ENCODE measurements at places on chromosomes 4 and X. TPM values are rescaled to one million over a fixed set of nuclear protein-coding genes. Genes with fewer than 3 reads are reported as not detected.
A peak's percentile ranks its signal among the peaks of the same experiment; 100 is the strongest.

DNA sequence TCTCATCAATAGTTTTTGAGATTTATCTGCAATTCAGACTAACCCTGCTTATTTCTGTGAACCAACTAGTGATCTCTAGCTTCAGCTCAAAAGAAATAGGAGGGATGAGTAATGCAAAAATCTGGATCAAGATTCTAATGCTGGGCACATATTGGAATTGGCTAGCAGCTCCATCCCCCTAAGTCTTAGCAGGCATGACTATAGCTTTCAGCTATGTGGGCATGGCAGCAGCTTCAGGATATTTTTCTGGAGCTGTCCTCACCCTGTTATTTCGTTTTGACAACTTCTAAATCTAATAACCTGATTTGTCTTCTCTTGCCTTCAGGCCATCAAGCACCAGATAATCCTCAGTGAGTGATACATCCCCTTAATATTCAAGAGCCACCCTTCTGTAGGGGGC, 50.8 kb upstream of the GNPDA2 start:
- no peaks in the 10 kb centered on the region for H3K27me3 ChIP-seq
- no peak overlapping the region for H3K4me3 ChIP-seq
- H3K27ac ChIP-seq: no peak overlapping the region

- no peaks in the 10 kb centered on the region for H3K4me1 ChIP-seq
- H3K4me3 ChIP-seq: no peak overlapping the region
- no peak overlapping the region for H3K27ac ChIP-seq
- no peak for DNase-seq
These were observed 20.3 kb upstream of the ABCG2 start for GRCh38 chr4:88178626-88179231.

ZFP42 gene
- not detected for polyA plus RNA-seq

DNA sequence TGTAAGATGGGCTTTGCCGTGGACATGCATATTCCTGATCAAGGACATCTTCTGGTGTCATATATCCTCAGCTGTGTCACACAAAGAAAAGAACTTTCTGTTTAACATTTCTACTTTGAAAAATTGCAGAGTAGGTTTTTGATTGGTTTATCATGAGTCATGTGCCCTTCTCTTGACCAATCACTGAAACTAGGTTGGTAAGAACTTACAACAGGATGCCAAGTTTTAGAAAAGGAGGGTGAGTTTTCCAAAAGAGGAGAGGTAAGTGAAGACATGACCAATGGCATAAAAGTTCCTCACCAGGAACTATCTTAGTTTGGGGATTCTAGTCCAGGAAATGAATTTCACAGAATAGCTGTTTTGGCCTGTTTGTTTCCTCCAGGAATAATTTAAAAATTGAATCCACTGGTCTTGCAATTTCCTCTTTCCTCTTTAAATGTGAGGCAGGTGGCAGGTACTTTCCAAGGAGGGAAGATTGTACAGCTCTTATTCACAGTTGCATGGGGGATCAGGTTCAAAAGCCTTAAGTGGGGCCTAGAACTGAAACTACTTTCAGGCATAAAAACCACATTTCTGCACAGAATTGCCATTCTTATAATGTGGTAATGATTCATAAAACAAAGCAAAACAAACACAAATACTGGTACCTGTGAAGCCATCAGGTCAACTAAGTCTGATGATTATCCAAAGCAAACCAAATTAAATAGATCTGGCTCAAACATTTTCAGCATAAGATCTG, 1114.5 kb upstream of the LCORL start:
- DNase-seq: no peak
- no peaks in the 10 kb centered on the region for H3K27me3 ChIP-seq
- H3K4me1 ChIP-seq: no peaks in the 10 kb centered on the region
- no peaks in the 10 kb centered on the region for H3K36me3 ChIP-seq

DNA sequence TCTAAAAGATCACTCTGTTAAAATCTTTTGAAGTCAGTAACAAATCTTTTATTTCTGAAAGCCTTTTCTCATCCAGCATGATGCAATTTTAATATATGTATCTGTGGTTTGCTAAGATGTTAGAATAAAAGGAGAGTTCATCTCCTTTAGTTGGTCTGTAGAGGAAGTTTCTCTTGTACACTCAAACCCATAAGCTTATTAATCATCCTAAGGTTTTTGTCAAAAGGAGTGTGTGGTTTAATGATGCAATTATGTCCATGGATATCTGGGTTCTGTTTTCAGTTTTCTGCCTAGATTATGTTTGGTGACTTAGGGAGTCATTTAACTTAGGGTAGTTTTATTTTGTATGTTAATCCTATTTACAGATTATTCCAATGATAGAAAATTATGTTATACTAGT, 52.1 kb upstream of the NDST4 start:
- H3K36me3 ChIP-seq: no peaks in the 10 kb centered on the region
- H3K4me1 ChIP-seq: no peaks in the 10 kb centered on the region
- no peak overlapping the region for H3K27ac ChIP-seq
- no peak for DNase-seq
- no peak overlapping the region for H3K4me3 ChIP-seq

SSX2B gene
- polyA plus RNA-seq: not detected

DNA sequence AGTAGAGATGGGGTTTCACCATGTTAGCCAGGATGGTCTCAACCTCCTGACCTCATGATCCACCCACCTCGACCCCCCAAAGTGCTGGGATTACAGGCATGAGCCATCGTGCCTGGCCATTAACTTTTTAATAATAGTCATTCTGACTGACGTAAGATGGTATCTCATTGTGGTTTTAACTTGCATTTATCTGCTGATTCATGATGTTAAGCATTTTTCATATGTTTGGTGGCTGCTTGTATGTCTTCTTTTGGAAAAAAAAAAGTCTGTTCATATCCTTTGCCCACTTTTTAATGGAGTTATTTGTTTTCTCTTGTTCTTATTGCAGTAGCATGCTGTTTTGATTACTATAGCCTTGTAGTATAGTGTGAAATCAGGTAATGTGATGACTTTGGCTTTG, 45.8 kb downstream of the ANXA10 start:
- H3K4me1 ChIP-seq: peaks cover 1% of the 10 kb centered on the region
- H3K4me3 ChIP-seq: no peak overlapping the region
- H3K27me3 ChIP-seq: no peaks in the 10 kb centered on the region
- no peak overlapping the region for H3K27ac ChIP-seq
- DNase-seq: no peak

- no peak overlapping the region for H3K27ac ChIP-seq
- H3K36me3 ChIP-seq: no peaks in the 10 kb centered on the region
- no peak for DNase-seq
- no peaks in the 10 kb centered on the region for H3K27me3 ChIP-seq
- no peaks in the 10 kb centered on the region for H3K4me1 ChIP-seq
These were observed 61.4 kb upstream of the TMEM150C start for GRCh38 chr4:82623121-82623683.

DNA sequence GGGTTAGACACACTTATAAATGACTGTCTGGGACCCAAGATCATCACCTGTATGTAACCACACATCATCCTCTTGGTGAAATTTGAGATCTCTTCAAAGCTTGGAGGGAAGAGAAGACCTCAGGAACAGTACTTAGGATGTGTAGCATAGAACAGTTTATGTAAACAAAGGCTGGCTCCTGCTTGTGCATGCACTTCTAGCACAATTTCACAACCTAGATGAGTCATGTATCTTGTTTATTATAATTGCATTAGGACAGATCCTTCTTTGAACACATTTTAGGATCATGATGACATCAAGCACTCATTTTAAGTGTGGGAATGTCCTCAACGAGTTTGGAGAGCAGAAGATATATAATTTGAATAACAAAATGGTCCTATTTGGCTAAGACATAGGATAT, 26.3 kb upstream of the ZMAT1 start:
- no peaks in the 10 kb centered on the region for H3K27me3 ChIP-seq
- no peak overlapping the region for H3K27ac ChIP-seq
- no peaks in the 10 kb centered on the region for H3K36me3 ChIP-seq
- H3K4me1 ChIP-seq: no peaks in the 10 kb centered on the region
- DNase-seq: no peak

CDKL2 gene
- polyA plus RNA-seq: 0.25 TPM

- H3K27ac ChIP-seq: no peak overlapping the region
- H3K27me3 ChIP-seq: no peaks in the 10 kb centered on the region
- H3K4me1 ChIP-seq: peaks cover 9% of the 10 kb centered on the region
- no peaks in the 10 kb centered on the region for H3K36me3 ChIP-seq
- H3K4me3 ChIP-seq: no peak overlapping the region
These were observed 116.6 kb downstream of the PAPSS1 start for GRCh38 chr4:107603430-107603829.

DNA sequence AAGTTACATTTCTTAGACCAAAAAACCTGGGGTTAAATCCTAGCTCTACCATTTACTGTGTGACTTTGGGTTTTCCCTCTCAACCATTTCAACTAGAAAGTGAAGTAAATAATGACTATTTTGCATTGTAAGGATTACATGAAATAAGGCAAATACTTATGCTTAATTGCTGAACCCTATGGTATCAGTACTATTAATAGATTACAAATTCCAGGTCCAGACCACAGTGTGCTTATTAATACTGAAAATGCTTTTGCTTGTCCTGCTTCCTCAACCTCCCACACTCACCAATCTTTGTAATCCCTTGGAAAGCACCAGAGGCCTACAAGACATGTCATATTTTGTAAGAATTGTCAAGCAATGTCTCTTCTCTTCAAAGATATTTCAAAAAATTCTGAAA, 456.5 kb downstream of the SPOCK3 start:
- no peak for DNase-seq
- H3K27me3 ChIP-seq: no peaks in the 10 kb centered on the region
- no peak overlapping the region for H3K27ac ChIP-seq
- H3K4me3 ChIP-seq: no peak overlapping the region

EDA gene
- polyA plus RNA-seq: 1.8 TPM

GRCh38 chrX:3962511-3963311, 249.3 kb upstream of the PRKX start:
- no peak overlapping the region for H3K4me3 ChIP-seq
- H3K4me1 ChIP-seq: no peaks in the 10 kb centered on the region

DNA sequence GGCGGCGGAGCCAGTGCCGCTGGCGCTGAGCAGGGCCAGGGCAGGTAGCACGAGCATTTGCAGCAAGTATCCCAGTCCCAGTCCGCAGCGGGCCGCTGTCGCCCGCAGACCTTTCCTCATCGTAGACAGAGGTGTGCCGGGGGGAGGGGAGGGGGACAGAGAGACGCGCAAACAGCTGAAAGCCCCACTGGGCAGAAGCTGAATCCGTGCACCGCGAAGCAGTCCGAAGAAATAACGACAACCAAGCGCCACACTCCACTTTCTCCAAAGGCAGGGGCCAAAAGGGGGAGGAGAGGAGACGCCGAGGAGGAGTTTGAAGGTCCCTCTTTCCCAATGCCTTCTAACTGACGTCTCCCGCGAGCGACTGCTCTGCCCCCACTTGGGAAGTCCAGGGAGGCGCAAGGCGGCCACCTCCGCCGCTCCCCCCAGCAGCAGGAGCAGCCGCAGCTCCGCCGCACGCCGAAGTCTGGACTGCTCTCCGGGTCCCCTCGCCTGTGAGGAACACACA, at the start of gene UNC5C:
UNC5C (minus strand) TSS at position 236 of the 508 bp plus-strand sequence.
- peak within 1 kb of the TSS; percentile 83 for H3K27ac ChIP-seq
- H3K36me3 ChIP-seq: no peaks in the 10 kb centered on the region
- H3K27me3 ChIP-seq: peaks cover 55% of the 10 kb centered on the region
- peaks cover 10% of the 10 kb centered on the region for H3K4me1 ChIP-seq
- DNase-seq: peak; percentile 90
- H3K4me3 ChIP-seq: peak within 1 kb of the TSS; percentile 51

XKRX gene
- polyA plus RNA-seq: not detected

DNA sequence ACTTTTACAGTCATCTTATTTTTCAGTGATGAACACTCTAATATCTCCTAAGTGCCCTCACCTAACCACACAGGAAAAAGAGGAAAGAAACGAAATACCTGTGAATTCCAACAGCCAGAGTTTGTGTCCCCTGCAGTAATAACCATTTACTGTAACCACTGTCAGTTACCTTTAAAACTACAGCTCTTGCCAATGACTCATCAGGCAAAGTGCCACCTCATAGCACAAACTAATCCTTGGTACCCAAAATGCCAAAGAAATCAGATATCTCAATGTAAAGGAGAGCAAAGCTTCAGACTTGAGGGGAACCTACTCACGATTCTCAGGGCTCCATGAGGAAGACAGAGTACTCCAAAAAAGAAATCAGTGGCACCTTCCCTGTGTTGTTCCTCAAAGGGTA, 146.5 kb downstream of the NDST3 start:
- no peak for DNase-seq
- no peaks in the 10 kb centered on the region for H3K27me3 ChIP-seq
- H3K4me3 ChIP-seq: no peak overlapping the region
- H3K4me1 ChIP-seq: no peaks in the 10 kb centered on the region

All from stomach (tissue), 19 donors.